CD4-positive, alpha-beta T cell treated with Interleukin-6 for 4 hours (primary cell): ENCODE measurements at places on chromosomes 7 and 10.

DNA sequence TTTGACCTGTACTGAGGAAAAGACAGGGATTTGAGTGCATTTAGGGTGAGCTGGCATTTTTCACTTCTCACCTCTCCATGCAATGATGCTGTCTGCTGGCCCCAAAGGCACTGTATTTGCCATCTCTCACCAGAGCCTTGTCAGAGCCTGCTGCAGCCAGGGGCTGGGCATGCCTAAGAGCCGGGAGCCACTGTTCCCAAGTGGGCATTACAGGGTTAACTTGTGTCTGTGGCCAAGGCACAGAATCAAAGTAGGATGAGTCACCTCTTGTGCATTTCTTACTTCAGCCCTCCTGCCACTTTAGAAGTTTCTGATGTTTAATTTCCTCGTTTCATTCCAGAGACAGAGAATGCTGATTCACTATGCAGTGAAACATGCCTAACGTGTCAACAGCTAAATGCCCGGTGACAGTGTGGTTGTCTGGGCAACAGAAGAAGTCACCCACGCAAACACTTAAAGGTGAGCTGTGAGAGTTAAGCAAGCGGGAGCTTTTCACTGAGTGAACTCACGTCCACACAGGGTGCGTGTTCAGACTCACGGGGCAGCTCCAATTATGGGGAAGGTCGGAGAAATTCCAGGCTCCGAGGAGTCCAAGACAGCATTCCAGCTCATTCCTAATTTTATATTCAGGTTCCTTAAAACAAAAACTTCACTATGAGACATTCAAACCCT is 57.1 kb upstream of the IGFBP3 start:
- no peak for DNase-seq

GRCh38 chr10:133442191-133442966 is 11.4 kb upstream of the SCART1 start:
- DNase-seq: peak; percentile 36

GRCh38 chr7:84697506-84697905 is 489.4 kb downstream of the SEMA3D start:
- DNase-seq: no peak

DNA sequence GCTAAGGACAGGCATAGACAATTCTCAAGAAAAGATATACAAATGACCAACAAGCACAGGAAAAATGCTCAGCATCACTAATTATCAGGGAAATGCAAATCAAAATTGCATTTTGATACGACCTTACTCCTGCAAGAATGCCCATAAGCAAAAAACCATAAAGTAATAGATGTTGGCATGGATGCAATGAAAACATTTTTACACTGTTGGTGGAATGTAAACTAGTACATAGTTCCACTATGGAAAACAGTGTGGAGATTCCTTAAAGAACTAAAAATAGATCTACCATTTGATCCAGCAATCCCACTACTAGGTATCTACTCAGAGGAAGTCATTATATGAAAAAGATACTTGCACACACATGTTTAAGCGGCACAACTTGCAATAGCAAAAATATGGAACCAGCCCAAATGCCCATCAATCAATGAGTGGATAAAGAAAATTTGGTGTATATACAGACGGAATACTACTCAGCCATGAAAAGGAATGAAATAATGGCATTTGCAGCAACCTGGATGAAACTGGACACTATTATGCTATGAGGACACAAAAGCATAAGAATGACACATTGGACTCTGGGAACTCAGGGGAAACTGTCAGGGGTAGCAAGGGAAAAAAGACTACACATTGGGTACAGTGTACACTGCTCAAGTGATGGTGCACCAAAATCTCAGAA is 59.3 kb downstream of the DGKI start:
- DNase-seq: no peak

- DNase-seq: no peak
These were observed at the start of gene LOXL4 for GRCh38 chr10:98267894-98268693. TSS of gene LOXL4 (minus strand) at chr10:98268194. CDS start at chr10:98263019, 5,175 bp downstream.

DNA sequence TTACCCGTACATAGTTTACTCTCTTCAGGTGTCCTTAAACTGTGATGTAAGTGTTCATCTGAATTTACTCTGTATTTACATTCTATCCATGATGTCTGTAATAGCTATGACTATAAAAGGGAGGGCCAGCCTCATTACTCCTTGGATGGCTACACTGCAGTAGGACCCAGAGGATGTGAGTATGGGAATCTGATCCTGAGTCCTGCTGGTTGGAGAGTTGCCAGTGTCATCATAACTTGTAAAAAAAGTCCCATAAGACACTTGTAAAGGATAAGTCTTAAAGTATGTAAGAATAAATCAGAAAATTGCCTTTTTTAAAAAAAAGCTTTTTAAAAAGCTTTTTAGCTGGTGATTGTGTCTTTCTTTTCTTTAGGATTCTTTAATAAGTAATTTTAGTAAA is 95.4 kb downstream of the PPP1R9A start:
- no peak for DNase-seq

- DNase-seq: no peak
These were observed 2.4 kb downstream of the GNG11 start for GRCh38 chr7:93923942-93924341.

DNA sequence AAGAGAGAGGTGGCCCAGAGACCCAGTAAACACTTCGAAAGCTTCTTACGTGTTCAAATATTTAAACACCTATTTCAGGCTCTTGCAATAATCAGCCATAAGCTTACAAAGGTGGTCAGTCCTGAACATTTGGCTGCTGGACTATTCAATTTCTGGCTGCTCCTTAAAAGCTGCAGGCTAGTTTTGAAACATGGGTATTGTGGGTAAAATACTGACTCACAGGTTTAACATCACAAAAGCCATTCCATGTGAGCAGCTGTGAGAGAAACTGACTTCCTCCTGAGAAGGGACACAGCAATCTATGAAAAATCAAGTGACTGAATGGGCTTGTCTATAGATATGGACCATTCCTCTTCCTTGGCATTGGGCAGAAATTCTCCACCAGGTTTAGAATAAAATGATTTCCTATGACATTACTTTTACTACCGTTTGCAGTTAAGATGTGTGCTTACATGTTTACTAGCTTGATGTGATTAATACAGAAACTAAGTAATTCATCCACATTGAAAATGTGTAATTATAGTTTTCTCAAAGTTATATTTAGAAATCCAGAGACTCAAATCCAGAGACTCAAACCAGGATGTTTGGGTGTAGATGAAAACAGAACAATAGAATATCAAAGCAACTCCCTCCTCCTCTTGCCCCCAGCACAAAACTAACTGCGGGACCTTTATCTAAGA is 252.3 kb downstream of the GATA3 start:
- no peak for DNase-seq

- DNase-seq: no peak
These were observed 21.5 kb downstream of the BUB3 start for GRCh38 chr10:123175389-123176387.

- no peak for DNase-seq
These were observed 242.0 kb upstream of the NPY start for GRCh38 chr7:24042028-24042427.

GRCh38 chr10:132737390-132738048 is 48.4 kb downstream of the NKX6-2 start:
- no peak for DNase-seq

DNA sequence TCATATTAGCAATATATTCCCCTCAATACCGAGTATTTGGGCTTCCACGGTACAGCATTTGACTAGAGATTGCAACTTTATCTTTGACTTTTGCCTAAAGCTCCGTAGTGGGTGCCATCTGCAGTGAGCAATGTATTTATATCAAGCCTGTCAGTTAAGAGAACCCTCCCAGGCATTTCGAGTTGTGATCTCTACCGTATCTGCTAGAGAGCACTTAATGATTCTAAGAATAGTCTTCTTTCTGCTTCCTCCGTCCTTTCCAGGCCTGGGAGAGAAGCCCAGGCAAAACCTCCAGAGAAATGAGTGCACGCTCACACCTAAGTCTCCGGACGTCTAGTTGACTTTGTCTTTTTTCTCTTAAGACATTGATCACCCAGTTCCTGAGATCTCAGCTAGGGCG is 210.6 kb downstream of the KLF6 start:
- no peak for DNase-seq

DNA sequence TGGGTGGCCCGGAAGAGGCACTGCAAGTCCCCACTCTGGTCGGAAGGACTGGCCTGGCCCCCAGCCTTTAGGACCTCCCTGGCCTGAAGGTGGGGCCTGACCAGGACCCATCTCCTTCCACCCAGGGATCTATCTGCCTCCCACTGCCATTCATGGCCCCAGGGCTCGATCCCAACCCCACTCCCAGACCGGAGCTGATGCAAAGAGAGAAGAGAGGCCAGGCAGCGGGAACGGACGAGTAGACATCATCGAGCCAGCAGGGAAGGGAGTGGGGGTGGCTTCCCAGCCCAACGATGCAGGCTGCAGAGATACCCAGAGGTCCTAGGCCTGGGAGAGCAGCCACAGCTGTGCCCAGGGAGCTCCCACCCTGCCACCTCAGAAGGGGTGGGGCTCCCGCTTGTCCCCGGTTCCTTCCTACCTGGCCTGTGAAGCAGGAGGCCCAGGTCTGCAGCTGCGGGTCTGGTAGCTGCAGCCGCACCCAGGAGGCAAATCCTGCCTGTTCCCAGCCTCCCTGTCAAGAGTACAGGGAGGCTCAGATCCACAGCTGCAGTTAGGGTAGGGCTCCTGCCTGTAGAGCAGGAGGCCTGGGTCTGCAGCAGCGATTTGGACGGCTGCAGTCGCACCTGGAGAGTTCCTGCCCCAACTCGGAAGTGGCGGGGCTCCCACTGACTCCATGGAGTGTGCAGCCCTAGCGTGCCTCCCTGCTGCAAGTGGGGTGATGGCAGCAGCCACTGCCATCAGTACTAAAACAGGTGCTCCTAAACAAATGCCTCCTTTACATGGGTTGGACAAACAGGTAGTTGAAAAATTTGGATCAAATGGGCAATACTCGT is 1151.0 kb upstream of the PHF14 start:
- no peak for DNase-seq

GRCh38 chr10:84074521-84074920 is 64.8 kb upstream of the GHITM start:
- DNase-seq: no peak

DNA sequence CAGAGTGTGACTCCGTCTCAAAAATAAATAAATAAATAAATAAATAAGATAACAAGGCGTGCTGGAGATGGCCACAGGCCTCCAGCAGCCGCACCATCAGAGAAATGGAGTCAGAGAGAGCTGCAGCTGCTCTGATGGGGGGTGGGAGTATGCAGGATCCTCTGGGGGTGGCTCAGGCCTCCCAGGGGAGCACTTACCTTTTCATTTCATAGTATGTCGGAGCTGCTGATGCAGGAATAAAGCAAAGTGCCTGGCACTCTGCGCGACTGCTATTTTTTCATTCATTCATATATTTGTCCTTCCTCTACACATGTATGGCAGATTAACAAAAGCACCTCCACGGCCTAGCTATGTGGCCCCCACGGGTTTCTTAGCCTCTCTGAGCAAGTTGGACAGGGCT is 175.9 kb downstream of the CUX1 start:
- DNase-seq: no peak

DNA sequence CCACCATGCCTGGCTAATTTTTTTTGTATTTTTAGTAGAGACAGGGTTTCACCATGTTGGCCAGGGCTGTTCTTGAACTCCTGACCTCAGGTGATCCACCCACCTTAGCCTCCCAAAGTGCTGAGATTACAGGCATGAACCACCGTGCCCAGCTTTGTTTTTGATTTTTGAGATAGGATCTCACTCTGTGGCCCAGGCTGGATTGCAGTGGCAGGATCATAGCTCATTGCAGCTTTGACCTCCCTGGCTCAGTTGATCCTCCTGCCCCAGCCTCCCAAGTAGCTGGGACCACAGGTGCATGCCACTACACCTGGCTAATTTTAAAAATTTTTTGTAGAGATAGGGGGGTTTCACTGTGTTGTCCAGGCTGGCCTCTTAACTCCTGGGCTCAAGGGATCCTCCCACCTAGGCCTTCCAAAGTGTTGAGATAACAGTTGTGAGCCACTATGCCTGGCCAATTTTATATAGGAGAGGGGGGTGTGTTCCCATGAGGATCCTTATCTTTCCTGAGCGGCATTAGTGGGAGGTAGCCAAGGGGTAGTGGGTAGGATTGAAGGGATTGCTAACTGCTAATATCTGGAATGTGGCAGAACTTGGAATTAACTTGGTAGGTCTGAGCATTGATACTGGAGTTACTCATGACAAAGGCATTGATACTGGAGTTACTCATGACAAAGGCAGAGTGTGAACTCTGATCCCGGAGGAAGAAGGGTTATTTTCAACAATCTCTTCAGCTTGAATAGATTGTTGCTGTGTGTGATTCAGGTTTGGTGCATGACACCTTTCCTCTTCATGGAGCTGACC is 1.0 kb upstream of the NOLC1 start:
- DNase-seq: no peak

DNA sequence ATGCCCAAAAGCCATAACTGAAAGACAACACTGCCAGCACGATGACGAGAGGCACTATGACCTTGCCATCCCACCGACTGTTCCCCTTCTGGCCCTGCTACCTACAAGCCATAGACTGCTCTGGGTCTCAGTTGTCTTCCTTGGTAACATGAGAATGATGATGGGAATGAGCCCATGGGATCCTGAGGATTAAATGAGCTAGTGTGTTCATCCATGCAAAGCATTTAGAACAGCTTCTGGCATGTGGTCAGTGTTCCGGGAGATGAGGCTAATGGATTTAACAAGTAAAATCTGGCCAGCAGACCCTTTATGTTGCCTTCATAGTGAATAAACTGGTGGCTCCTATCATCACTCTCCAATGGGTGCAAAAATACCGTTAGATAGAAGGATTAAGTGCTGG is 62.4 kb upstream of the WDR11 start:
- DNase-seq: no peak

GRCh38 chr7:128004623-128005022 is 26.6 kb downstream of the LRRC4 start:
- no peak for DNase-seq

- peak; percentile 28 for DNase-seq
These were observed 551 bp downstream of the WASL start for GRCh38 chr7:123748171-123748733.

DNA sequence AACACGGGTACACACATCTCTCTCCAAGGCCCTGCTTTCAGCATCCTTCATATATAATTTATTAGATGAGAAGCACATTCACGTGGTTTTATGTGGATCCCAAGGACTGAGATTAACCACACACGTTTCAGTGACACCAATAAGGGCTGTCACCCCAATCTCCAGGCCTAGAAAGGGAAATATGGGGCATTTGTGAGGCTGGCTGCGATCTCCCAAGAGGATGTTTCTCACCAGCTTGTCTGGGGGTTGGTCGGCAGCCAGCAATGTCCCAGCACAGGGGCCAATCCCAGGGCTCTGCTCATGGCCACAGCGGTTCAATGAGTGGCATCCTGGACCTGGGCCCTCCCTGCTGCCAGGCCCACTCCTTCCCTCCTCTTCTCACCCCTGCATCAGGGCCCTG is 115.5 kb downstream of the ITIH5 start:
- DNase-seq: no peak

DNA sequence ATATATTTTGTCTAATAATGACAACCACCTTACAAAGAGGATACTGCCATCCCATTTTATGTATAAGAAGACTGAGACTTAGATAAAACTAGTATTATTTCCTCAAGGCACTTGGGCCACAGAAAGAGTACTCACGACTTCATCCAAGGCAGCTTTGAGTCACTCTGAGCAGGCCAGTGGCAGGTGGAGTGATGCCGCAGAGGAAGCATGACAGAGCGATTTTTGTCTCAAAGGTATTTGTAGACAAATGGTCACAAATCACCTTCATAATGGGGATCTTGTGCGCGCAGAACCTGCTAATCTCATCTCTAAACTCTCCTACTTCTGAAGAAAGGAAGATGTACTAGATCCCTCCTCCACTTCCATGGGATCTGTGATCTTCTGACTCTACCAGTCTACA is 113.2 kb upstream of the NAMPT start:
- DNase-seq: no peak

GRCh38 chr7:40436710-40437109 is 301.9 kb downstream of the SUGCT start:
- DNase-seq: no peak

GRCh38 chr10:8389630-8390029 is 335.1 kb downstream of the GATA3 start:
- DNase-seq: no peak
